LHCN-M2 (cell line): ENCODE measurements at places on chromosomes 7 and 10. TPM values are rescaled to one million over a fixed set of nuclear protein-coding genes. Genes with fewer than 3 reads are reported as not detected.

GRCh38 chr10:14652067-14652466 lies 122.6 kb downstream of the FAM107B start:
- no peak for DNase-seq

DNA sequence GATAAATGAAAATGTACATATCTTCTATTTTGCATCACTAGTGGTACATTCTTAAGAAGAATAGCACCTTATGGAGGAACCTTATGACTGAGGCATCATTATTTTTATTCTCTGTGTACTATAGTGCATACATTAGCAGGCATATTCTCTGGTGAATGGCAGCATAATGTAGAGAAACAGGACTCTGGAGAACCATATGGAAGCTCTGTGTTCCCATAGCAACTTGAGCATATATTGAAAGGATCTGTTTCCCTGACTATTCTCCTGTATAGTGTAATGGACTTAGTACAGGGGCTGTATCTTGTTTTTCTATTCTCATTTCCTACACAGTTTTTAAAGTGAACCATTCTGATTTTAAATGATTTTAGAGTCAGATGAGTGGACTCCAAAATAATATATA lies 128.4 kb upstream of the SMIM30 start:
- DNase-seq: no peak

GRCh38 chr10:130998046-130998435 lies 313.5 kb downstream of the TCERG1L start:
- no peak for DNase-seq

- no peak for DNase-seq
Observed at GRCh38 chr7:111103678-111104274, 12.8 kb downstream of the LRRN3 start.

The FZD1 gene
- total RNA-seq: 48.3 and 58.5 TPM in 2 replicates

DNA sequence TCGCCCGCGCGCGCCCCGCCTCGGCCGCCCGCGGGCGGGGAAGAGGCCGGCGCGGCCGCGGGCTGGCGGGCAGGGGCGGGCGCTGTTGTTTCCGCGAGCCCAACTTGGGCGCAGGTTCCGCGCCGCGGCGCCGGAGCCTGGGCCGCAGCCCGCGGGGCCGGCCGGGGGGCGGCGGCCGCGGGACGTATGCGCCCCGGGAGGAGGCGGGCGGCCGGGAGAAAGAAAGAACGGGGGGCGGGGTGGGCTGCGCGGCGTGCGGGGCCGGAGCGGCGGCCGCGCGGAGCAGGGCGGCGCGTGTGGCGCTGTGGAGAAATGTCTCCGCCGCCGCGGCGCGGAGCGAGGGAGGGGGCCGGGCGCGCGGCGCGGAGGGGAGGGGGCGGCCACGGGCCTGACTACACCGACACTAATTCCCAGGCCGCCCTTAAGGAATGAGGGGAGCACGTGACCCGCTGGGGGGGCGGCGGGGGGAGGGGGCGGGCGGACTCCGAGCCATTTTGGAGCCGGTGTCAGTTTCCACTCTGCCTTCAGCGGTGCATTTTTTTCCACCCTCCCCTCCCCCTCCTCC lies at the start of gene BMI1:
Gene BMI1 (plus strand): TSS at position 509 of the 565 bp plus-strand sequence. CDS start 5,351 bp downstream, outside the sequence.
- peak; percentile 75 for DNase-seq

The AGMO gene
- 0.06 TPM in 1 of 2 replicates, not detected in the other for total RNA-seq

The GPRIN2 gene
- not detected in 2 replicates for total RNA-seq

The RNF32 gene
- total RNA-seq: 2.8 and 4.1 TPM in 2 replicates

The ANXA7 gene
- 155 and 159 TPM in 2 replicates for total RNA-seq

- DNase-seq: peak; percentile 69
Observed at GRCh38 chr7:964401-965231, 10.1 kb upstream of the ADAP1 start.

- peak; percentile 75 for DNase-seq
Observed at GRCh38 chr10:93752761-93753160, 5.0 kb upstream of the LGI1 start.

The FANK1 gene
- 2.2 and 2.3 TPM in 2 replicates for total RNA-seq

- DNase-seq: no peak
Observed at GRCh38 chr7:159076333-159076732, 68.3 kb downstream of the VIPR2 start.

DNA sequence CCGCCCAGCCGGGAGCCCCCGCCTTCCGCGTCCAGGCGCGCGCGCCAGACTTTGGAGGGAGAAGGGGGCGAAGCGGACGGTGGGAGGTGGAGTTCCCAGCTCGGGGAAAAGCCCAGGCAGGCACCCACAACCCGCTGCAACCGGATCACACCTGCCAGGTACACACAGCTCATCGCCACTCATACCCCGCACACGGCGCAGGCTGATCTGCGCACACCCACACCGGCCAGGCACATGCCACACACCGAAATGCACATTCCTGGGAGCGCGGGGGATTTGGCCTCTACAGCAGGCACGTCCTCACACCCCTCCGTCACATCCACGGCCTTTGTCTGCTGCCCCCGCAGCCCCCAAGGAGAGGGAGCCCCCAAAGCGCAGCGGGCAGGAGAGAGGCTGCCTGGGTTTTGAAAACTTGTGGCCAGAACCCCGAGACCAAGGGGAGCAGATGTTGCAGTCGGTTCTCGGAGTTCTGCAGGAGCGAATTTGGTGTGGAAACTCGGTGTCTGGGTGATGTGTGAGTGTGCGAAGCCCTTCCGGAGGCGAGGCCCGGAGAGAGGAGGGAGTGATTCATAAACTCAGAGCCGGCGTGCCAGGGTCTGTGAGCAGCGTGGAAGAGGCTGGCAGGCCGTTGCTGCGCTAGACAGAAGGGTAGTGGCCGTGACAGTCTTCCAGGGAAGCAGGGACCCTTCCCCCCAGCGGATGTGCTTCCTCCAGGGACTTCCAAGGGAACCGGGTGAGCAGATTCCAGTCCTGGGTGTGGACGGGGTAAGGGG lies 734 bp downstream of the CHST3 start:
- DNase-seq: peak; percentile 75

The PTN gene
- 5.7 and 6.7 TPM in 2 replicates for total RNA-seq
